ENCODE measurements at places on chromosomes 2 and 18. TPM values are rescaled to one million over a fixed set of nuclear protein-coding genes. Genes with fewer than 3 reads are reported as not detected.

DNA sequence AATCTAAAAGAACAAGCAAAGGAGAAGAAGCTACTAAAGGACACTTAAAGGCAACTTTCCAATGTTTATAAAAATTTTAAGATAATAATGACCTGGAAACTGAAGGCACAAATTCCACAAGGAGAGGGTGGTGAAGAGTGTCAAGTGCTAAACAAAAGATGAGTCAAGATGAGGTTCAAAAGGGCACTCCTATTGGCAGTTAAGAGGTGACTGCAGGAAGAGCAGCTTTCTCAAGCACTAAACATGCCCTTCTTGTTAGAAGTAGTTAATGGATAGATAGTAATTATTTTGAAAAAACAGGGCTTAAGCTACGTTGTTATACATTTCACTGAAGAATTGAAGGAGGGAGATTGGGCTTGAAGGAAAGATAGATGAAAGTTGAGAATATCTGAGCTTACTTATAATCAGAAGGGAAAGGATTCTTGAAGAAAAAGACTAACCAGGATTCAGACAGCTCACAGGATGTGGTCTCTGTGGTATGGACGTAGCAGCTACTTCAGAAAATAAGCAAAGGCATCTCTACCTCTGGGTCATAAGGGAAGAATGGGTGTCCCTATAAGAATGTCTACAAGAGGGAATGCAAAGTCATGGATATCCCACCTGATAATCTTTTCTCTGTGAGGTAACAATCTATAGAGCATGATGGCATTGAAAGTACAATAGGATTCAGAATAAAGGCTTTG lies 454.7 kb upstream of the SLC39A10 start:
- peak; percentile 10 for DNase-seq

LINC00305 gene
- polyA plus RNA-seq: not detected

DNA sequence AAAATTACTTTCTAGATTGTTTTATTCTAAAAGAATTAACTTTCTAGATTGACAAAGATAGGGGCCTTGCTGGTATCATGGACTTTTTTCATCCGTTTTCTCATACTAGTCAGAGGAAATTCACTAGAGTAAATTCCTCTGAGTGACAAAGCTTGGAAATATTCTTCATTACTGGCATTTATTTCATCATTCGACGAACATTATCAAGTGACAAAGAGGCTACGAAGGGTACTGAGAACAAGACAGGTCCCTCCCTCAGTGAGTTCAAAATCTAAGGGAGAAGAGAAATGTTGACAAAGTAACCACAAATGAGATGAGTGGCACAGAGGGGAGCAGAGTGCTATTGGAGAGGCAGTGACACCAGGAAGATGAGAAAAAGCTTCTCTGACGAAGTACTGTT lies 4.3 kb downstream of the EPG5 start:
- DNase-seq: no peak

KDM3A gene
- polyA plus RNA-seq: 21.1 TPM

LYG2 gene
- polyA plus RNA-seq: not detected

DNA sequence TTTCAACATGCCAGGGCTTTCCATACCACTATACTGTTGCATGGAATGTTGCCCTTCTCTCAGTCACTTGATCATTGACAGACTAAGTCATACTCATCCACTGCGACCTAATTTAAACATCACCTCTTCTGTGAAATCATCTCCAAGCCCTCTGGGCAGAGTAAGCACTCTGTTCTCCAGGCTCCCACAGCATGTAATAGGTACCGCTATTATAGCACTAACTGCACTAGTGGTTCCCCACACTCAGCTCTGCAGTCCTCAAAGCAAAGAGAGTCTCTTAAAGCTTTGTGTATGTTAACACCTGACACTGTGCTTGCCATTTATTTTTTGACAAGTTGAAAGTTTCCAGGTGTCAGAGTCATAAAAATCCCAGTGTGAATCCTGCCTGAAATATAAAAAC lies 947.2 kb downstream of the ERBB4 start:
- DNase-seq: no peak

DNA sequence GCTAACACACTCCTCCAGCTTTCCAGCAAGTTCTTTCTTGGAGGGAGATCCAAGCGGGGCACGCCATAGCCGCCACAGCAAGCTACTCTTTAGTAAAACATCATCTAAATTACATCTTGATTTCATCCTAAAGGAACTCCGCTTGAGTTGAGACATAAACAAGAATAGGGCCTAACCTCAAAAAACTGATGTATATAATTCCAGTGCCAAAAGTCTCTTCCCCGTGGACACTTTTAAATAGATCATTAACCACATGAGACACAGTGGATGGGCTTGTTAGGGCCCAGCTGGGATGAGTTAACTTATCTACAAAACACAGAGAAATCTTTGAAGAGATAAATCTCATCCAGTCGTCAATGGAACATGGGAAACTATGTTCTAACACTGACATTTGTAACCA lies 20.8 kb upstream of the MLPH start:
- no peak for DNase-seq

- DNase-seq: no peak
Measured at GRCh38 chr2:223029287-223029686, 22.7 kb upstream of the KCNE4 start.

DNA sequence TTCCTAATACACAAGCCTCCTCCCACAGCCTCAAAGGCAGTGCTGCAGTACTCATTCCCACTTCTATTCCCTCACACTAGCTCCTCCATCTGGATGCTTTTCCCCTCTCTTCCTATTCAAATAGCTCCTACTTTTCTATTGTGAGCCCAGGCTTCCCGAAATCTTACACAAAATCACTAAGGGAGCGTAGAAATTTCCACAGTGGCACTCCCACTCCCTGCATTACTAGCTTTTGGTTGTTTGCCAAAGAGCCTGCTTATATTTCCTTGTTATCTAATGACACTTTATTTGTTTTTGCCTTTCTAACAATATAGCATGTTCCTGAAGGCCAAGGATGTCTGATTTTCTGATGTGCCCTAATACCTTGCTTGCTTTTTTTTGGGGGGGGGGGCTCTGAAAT lies 10.9 kb downstream of the EPAS1 start:
- DNase-seq: no peak

KATNAL2 gene
- polyA plus RNA-seq: 0.54 TPM

- DNase-seq: no peak
Measured at GRCh38 chr2:44016282-44016681, 20.5 kb upstream of the LRPPRC start.

DNA sequence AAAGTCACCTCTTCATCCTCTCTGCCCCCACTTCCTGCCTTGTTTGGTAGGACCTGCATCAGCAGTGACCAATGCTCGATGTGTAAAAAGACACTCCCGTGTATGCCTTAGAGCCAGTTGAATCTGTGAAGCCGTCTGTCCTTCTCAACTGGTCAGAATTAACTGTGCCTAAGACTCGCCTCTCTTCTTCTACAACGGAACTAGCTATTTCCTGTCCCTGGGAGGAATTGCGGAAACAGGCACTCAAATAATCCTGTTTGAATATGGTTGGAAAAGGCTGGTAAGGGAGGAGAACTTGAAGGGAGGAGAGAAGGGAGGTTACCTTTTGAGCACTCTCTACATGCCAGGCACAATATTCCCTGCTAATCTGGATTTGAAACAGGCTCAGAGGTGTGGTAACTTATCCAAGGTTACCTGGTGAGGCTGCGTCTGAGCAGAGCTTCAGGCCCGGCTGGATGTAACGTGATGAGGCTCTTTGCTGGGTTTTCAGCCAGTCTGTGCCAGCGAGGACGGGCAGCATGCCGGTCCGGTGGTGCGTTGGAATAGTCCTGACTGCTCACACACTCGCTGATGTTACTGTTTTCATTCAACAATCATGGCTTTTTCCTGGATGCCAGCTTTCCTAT lies 127.0 kb downstream of the FAM168B start:
- no peak for DNase-seq

FAM161A gene
- 1.7 TPM for polyA plus RNA-seq

DNA sequence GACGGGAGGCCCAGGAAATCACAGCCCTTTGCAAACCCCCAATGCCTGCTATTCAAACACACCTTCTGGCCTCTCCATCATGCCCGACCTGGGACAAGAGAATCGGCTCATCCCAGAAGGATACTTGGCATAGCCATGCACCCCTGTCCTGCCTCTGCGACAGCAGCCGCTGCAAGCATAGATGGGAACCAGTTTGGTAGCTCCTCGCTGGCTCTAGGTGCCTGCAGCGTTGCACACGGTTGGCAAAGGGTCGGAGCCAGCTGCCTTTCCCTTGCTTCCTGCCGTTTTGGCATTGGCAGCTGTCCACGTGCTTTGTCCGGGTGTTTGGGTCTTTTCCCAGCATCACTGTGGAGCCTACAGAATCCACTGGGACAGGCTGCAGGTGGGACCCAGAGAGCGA lies 76.9 kb downstream of the TWIST2 start:
- no peak for DNase-seq

DNA sequence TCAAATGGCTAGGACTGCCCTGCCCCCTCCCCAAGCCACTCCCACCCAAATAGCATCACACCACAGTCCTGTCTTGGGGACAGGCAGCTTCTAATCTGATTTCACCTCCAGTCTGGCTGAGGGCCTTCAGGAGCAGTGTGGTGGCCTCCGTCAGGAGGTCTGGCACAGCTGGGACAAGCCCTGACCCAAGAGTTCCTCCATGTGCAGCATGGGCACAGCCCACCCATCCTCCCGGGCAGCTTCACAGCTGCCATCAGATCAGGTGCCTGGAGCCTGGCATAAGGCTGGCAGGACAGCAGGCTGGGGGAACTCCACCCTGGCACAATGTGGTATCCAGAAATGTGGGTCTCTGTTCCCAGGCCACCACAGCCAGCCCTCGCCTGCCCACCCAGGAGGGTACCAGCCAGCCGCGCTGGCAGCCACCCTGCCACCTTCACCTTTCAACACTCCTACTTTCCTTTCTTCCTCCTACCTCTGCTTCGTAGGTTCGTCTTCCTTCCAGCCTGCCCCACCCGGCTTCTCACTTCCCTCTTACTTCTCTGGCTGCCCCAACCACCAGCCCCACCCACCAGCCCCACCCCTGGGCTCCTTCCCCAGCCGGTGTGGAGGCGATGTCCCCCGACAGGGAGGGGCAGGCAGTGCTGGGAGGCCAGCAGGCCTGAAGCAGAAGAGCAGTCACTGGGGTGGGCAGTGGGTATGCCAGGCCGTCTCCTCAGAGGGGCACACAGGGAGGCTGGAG lies at the start of gene CAPG:
CAPG (minus strand) TSS at position 522 of the 739 bp plus-strand sequence. CDS start 8,221 bp downstream, outside the sequence.
- no peak for DNase-seq

IL1RL1 gene
- polyA plus RNA-seq: 0.14 TPM

Data from CD8-positive, alpha-beta memory T cell (primary cell).